Activated CD4-positive, alpha-beta T cell treated with anti-CD3 and anti-CD28 coated beads, Interleukin-2, amount 10 ng/mL, durations not matched to agents 7 days and 5 days (primary cell): ENCODE measurements at places on chromosomes 13 and 19.

GRCh38 chr19:35671818-35672217 lies 5.5 kb downstream of the UPK1A start:
- DNase-seq = no peak

DNA sequence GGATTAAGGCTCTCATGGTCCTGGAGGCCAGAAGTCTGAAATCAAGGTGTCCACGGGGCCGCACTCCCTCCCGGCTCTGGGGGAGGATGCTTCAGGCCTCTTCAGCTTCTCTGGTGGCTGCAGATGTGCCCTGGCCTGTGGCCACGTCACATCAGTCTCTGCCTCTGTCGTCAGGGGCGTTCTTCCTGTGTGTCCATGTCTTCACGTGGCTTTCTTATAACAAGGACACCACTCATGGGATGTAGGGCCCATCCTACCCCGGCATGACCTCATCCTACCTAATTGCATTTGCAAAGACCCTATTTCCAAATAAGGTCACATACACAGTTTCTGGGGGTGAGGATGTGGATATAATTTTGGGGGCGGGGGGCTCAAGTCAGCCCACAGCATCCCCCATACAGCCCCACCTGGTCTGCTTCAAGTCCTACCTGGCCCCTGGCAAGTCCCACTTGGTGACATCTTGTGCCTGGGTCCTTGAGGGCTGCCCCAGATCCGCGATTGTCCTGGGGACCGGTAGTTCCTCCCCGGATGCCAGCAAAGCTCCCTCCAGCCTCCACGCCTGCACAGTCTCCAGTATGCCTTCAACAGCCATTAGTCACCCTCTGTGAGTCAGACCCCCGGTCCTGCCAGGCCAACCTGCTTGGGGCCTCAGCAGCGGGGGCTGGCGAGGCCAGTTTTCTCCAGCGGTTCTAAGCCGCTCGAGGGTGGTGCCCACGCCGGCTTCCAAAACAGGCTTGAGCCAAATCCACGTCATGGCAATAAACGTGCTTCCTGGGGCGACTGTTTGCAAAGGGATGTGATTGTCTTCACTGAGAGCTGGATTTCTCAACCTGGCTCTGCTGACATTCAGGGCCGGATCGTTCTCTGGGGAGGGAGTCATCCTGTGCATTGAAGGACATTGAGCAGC lies 32.2 kb downstream of the MYO9B start:
- DNase-seq = no peak

DNA sequence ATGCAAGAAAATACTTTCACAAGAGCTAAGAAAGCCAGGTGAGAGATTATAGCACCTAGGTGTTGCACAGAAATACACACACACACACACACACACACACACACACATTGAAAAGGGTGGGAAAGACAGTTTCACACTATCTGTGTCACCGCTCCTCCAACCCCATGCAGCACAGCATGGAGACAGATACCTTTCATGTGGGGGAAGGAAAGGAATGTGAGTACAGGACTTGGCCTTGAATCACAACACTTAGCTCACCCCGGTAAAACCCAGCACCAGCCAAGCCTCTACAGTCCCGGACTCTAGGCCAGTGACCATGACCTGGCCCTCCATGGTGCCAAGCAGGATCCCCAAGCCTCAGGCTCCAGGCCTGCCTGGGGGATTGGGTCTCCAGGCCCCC lies 462.0 kb upstream of the SPRY2 start:
- no peak for DNase-seq

GRCh38 chr13:71285700-71286099 lies 581.3 kb downstream of the DACH1 start:
- DNase-seq = no peak

DNA sequence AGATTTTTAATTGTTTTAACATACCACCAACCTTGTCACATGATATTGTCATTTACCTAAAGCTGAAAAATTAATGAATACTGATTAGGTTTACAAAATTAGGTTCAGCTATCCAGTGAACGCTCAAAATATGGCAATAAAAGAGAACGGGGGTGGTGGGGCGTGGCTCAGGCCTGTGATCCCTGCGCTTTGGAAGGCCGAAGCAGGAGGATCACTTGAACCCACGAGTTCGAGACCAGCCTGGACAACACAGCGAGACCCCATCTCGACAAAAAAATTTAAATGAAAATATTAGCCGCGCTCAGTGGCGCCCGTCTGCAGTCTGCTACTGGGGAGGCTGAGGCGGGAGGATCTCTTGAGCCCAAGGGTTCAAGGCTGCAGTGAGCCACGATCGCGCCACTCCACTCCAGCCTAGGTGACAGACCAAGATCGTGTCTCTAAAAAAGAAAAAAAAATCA lies 516 bp upstream of the FAM32A start:
- no peak for DNase-seq

GRCh38 chr13:76879203-76879882 lies 6.9 kb downstream of the KCTD12 start:
- peak; percentile 64 for DNase-seq

GRCh38 chr19:54873990-54874389 lies at the start of gene FCAR:
TSS of gene FCAR (plus strand) at chr19:54874235. CDS start at chr19:54874290, 55 bp downstream.
- no peak for DNase-seq

GRCh38 chr19:18966307-18966706 lies 25.3 kb upstream of the HOMER3 start:
- no peak for DNase-seq

DNA sequence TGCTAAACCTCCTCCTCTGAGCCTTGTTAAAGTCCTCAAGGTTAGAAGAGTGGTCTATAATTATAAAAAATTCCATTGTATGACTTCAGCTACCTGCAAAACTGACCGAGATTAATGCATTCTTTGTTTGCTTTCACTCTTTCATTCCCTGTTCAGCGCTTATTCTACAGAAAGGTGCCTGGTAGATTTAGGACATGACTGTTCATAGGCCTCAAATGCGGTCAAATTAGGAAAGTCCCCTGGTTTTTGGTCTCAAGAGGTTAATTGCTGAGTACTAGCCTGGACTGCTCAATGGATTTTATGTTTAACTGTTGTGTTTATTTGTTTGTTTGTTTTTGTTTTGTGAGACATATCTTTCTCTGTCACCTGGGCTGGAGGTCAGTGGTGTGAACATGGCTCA lies 35.4 kb downstream of the KL start:
- no peak for DNase-seq

- DNase-seq = no peak
Observed at GRCh38 chr19:2056837-2057192, 5.8 kb upstream of the MKNK2 start.

- no peak for DNase-seq
Observed at GRCh38 chr13:46523972-46524752, 28.8 kb upstream of the LRCH1 start.

DNA sequence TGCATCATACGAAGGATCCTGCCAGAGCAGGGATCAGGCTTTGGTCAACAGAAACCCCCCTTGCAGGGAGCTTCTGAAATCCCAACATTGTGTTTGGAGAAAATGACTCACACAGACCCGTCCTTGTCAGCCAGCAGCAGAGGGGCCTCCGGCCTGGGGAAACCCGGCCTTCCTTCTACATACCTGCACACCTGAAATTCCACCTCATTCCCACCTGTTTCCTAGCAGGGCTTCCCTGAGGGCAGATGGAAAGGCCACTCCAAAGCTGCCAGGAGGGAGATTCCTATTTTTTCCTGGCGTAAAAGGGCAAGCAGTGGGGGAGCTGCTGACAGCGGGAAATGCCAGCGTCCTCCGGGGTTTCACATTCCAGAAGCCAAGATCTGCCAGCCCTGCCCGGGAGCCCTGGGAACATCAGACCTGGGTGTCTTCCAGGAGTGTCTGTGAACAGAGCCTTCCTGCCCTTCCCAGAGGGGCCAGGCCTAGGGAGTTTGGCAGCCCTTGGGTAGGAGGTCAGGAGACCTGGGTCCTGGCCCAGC lies 3.0 kb upstream of the IGFL1 start:
- DNase-seq = no peak

GRCh38 chr19:925087-925525 lies 729 bp upstream of the ARID3A start:
- DNase-seq = peak; percentile 77

GRCh38 chr19:1237754-1238368 lies at the start of gene CBARP:
TSS of gene CBARP (minus strand) at chr19:1238005. CDS start at chr19:1236100, 1,905 bp downstream.
- DNase-seq = no peak

DNA sequence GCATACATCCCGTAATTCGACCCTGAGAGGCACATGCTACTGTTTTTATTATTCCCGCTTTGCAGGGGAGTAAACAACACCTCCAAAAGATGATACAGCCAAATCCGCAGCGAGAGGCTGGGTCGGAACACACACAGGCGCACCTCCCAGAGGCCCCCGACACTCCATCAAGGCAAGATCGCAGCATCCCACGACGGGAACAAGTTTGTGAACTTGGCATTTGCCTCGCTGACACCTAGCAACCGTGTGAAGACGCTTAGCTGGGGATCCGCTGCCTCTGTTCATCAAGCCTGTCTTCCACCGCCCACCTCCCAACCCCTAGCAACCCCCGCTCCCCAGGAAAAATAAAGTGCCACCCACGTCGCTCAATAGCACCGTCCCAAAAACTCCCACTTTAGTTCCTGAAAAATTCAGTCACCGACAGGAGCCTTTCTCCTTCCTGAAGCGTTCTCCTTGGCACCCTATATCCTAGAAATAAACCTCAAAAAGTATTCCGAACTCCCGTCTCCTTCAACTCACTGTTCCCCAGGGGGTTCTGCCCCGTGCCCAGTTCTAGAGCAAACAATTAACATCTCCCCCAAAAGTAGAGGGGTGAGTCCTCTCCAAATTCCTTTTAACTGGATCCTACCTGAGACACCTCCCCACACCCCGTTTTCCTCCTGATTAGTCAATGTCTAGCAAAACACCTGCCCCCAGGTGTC lies 1.7 kb downstream of the GNG7 start:
- no peak for DNase-seq

GRCh38 chr13:27487776-27488175 lies 37.4 kb upstream of the MTIF3 start:
- no peak for DNase-seq

GRCh38 chr13:99074693-99075092 lies 96.8 kb upstream of the DOCK9 start:
- no peak for DNase-seq

DNA sequence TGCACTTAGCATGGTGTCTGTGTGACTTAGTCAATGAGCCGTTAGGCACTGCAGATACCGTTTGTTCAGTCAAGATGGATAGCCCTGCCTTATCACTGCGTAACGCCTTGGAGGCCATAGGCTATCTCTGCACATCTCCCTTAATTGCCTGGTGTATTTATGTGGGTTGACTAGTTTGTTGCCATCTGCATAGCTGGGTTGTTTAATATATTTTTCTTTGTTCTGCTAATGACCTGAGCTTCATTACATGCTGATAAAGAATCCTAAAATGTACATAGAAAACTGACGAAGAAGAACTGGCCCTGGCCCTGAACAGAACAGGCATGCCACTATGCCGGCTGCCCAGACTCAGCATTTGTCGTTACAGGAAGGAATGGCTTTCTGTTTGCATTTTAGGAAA lies 297.8 kb downstream of the SHISA2 start:
- DNase-seq = no peak

DNA sequence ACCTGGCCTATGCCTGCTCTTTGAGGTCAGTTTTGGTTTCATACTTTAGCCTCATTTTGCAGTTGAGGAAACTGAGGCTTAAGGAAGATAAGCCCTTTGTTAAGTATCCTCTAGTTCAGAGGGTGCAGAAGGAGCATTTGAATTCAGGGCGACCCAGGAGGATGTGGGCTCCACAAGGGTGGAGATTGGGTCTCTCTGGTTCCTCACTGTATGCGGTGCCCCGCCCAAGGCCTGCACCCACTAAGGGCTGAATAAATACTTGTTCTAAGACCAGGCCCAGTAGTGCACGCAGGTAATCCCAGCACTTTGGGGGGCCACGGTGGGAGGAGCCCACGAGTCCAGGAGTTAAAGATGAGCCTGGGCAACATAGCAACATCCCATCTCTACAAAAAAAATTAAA lies 768 bp upstream of the SLC44A2 start:
- DNase-seq = peak; percentile 62

DNA sequence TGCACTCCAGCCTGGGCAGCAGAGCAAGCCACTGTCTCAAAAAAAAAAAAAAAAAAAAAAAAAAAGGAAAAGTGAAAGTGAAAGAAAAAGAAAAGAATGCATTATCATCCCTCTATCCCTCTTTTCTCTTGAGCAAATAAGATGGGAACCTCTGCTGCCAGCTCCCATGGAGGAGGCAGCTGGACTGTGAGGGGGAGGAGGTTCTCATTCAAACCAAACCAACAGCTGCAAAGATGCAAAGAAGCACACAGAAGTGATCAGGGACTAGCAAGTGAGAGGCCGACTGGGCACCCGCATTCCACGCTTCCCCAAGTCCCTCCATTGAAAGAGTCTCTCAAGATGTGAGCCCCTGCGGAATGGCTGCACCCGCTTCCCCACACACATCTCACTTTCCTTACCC lies 63.5 kb downstream of the TSHZ3 start:
- DNase-seq = no peak

DNA sequence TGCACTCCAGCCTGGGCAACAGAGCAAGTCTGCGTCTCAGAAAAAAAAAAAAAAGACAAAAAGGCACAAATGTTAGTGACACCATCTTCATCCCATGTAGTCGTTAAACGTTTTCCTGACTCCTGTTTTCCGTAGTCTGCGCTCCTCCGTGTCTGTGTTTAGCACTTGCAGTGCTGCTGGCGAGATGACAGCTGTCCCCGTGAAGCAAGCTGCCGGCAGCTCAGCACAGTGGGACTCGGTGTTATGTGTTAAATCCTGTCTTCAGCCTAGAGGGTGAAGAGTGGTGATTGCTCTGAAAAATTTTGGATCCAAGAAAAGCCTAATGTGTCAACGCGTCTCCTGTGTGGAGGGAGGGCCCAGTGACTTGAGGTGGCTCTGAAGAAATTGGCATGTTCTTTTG lies 18.4 kb downstream of the UBXN6 start:
- no peak for DNase-seq

DNA sequence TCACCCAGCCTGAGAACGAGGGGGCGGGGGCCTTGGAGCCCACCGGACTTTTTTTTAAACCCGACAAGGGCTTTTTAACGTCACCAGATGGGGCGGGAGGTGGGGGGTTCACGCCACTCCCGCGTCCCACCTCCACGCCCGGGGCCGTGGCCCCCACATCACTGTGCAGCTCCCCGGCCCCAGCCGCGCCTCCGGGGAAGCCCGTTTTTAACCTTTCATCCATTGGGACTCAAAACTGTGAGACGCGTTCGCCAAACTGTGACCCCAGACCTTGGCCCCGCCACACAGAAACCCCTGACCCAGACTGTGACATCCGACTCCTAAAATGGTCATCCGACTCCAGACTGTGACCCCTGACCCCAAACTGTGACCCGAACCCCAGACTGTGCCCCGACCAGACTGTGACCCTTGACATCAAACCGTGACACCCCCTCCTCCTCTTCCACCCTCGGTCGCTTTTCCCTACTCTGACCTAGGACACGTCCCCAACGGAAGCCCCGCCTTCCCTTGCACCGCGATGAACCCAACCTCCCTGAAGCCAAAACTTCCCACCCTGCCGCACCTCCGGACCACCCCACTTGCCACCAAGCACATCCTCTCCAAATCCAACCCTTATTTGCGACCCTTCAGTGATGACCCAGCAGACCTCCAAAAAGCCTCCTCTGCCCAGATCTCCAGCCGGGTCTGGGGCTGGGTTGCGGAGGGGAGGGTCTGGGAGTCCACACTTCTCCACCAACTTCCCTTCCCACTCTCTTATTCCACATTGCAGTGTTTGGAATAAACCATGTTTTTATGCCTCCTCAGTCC lies 1.5 kb upstream of the GRWD1 start:
- no peak for DNase-seq
